Activated CD4-positive, alpha-beta T cell treated with anti-CD3 and anti-CD28 coated beads, Interleukin-2, amount 10 ng/mL, durations not matched to agents 24 days and 14 days (primary cell): ENCODE measurements at places on chromosomes 5 and 9.

GRCh38 chr9:132141948-132142594 is 19.8 kb upstream of the NTNG2 start:
- DNase-seq: no peak

DNA sequence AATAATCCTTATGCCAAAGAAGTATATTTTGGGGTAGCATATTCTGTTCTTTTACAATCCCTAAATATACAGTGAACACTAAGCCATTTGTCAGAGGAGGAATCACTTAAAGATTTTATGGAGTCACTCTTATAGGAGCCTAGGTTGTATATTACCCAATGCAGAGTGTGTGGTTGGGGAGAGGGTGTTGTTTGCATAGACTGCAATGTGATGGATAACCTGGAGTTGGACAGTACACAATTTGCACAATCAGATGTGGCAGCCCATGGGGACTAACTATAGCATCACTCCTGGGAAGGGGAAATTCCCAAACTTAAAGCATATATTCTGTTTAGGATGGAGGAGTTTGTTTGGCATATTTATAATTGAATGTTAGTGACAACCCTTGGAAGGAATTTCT is 9.6 kb upstream of the NDFIP1 start:
- DNase-seq: no peak

GRCh38 chr5:59640411-59640810 is 253.1 kb downstream of the PDE4D start:
- DNase-seq: no peak

DNA sequence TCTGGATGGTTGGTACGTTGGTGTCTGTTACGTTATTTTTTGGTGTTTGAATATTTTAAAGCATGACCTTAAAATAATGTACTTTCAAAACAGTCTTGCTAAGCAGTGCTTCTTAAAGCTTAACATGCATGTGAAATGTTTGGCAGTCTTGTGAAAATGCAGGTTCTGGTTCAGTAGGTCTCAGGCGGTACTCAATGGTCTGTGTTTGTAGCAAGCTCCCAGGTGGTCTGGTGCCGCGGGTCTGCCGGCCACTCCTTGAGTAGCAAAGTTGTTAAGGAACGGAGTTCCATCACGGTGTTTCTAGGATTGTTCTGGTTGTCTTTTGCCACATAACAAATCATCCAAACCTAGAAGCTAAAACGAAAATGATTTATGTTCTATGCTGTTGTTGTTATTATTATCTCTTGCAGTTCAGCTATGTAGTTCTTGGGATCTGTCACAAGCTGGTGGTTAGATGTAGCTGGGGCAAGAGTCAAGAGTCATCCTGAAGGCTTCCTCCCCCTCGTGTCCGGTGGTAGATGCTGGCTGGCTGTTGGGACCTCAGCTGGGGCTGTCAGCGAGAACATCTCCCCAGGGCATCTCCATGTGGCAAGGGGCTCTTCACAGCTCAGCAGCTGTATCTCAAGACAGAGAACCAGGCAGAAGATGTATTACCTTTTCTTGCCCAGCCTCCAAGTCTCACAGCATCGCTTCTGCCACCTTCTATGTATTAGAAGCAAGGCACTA is 186.8 kb downstream of the PALM2AKAP2 start:
- peak; percentile 54 for DNase-seq

DNA sequence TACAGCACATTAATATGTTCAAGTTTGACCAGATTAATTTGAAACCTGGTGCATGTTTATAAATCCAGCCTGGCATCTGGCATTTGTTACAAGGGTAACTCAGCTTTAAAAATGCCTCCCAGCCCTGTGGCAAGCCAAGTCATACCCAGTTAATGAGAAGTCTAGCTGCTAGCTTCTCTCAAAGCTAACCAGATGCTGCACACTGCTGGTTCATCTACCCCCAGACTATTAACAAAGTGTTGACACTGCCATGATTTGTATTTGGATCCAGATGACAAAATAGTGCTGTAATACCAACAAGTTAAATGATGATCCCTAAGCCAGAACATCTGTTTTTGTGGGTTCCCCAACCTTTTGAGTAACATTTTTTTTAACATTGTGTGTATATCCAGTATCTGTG is 573.7 kb upstream of the DAB2 start:
- no peak for DNase-seq

GRCh38 chr9:22119522-22120158 is 110.5 kb upstream of the CDKN2B start:
- DNase-seq: peak; percentile 78

DNA sequence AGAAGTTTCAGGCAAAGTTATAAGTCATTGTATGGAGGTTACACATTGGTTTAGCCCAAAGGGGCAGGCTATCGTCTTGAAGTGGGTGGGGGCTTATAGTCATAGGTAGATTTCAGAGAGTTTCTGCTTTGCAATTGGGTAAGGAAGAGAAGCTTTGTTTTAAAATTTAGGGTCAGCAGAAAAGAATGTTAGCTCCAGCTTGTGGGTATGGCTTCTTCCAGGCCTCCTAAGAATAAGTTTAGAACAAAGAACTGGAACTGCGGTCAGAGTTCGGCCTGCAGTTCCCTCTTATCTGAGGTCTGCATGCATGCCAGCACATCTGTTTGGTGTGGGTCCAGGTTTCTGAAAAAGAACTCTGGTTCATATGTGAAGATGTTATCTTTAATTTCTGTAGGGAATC is 96.1 kb downstream of the CYFIP2 start:
- no peak for DNase-seq

DNA sequence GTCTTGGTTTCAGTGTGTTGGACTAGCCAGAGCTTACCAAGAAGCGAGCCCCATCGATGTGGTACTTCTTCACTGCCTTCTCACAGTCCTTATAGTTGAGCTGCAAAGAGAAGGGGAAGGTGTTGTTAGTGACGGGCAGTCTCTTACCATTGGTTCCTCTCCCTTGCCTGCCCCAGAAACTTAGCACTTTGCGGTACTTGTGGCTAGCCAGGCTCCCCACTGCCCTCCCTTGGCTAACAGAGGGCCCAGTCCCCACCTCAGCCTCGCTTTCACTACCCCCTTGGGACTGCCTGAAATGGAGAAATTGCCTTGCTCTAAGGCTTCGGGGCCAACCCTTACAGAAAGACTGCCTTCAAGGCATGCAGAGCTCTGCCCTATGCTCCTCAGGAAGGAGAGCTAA is 4.3 kb downstream of the LCP2 start:
- peak; percentile 86 for DNase-seq

DNA sequence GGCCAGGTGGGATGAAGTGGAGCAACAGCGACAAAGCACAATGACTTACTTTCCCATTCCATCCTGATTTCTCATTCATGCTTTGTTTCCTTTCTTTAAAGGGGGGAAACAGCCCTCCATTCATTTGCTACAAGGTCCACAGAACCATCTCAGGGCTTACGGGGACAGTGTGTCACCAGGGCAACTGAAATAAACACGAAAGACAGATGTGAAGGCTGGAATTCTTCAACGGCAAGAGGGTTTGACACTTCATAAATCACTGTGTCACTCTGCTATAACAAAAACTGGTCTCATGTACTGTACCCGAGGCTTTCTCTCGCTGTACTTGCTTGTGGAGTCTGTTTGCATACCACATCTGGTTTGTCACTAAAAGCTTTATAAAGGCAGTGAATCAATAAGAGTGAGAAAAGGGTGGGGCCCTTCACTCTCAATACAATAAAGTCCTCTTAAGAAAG is 150.8 kb downstream of the EFNA5 start:
- no peak for DNase-seq

DNA sequence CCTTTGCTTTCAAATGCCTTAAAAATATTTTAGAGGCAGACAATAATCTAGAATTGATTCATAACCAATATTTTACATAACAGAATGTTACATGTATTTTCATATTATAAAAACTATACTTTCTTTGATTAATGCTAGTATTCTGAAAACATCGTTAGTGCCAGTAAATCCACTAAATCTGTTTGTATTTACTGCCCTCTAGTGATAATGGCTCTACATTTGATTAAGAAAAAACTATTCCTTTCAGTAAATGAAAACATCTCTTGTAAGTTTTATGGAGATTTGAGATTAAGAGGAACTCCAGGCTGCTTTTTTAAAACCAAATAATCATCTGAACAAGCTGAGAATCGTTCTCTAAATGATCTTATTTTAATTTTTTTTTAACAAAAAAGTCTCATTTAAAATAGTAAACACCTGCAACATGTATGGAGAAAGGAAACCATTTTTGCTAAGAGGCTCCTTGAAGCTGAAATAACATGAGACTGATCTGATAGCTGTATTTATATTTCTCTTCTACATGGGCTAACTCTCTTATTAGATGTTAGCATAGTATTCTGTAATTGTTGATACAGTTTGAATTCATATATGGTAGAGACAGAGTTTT is 424.7 kb downstream of the RAB3C start:
- DNase-seq: no peak

DNA sequence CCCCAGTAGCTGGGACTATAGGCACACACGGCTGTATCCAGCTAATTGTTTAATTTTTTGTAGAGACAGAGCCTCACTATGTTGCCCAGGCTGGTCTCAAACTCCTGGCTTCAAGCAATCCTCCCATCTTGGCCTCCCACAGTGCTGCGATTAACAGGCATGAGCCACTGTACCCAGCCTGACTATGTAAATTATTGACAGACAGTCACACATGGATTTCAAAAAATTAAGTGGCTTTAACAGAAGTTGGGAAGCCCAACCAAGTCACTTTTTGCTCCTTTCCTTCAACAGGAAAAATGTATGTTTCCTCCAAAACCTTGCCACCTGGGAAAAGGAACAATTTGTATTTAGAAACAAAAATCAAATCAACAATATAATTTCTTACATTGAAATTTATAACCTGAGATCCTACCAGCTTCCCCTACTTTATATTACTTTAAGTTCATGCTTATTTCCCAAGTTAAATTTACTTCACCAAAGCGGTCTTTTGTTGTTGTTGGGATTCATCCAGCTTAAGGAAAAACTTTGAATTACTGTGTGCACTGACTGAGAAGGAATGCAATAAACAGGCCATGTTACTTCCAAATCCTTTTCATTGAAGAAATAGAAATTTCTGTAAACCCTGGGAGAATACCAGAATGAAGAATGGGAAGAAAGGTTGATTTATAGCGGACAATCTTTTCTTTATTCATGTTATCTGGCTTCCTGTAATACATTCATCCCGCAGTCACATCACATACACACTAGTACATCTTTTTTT is 8.6 kb downstream of the PCA3 start:
- no peak for DNase-seq

- no peak for DNase-seq
Measured at GRCh38 chr9:76808636-76809035, 44.4 kb downstream of the PCA3 start.

DNA sequence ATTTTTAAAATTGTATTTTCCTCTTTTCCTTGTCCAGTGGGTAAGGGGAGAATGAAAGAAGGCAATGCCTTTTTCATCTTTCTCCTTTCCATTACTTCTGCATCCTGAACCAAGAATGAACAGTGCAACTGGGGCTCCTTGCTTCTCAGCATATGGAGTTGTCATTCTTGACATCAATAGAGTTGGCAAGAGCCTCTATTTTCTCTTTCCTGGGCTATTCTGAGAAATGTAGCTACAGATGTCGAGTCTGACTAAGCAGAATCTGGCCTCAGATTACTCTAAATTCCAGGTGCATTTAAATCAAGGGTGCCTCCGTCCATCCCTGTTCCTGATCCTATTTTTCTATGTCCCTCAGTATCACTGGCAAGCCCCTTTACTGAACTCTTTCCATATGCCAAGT is 244.8 kb downstream of the GLIS3 start:
- DNase-seq: no peak

DNA sequence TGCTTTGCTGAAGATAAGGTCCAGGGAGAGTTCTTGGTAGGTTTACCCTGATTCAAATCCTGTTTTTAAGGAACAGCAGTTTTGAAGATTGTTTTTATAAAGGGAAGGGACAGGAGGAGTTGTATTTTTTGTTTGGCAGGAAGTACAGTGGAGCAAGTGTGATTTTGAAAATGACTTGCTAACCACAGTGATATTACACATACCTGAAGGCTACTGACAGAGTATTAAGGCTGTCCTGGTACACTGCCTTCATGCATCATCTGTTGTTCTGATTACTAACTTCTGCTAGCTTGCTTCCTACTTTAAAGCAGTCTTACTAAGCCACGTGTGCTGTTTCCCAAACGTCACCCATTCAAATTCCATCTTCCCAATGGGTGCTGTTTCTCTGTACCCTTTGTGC is 559.5 kb upstream of the SGCD start:
- no peak for DNase-seq

GRCh38 chr9:94213511-94214124 is 45.5 kb upstream of the ZNF169 start:
- DNase-seq: peak; percentile 91

DNA sequence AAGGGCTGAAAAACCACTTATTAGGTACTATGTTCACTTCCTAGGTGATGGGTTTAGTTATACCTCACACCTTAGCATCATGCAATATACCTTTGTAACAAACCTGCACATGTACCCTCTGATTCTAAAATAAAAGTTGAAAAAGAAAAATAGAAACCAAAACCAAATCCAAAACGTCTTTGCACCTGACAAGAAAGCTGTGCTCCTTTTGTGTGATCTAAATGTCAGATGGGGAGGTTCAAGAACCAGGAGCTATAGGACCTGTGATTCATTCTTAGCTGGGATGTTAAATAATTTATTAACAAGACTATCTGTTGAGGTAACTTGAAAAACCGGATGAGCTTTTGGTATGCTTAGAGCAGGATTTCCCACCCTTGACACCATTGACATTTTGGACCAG is 16.9 kb upstream of the TNFSF15 start:
- DNase-seq: no peak

DNA sequence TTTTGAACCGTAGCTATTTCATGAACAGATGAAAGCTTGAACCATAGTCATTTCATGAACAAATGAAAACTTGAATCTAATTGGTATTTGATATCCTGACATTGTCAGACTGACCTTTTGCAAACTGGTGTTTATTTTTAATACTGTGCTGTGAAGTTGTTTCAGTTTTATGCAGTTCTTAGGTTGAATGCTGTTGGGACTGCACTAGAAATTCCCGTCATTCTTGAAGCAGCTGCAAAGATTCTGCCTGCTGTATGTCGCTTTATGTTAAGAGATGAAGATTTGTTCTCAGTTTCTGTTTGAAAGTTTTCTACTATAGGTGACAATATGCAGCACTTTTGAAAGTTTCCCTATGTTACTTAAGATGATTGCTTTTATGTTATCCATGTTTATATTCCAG is 22.5 kb upstream of the FAM120AOS start:
- DNase-seq: no peak

DNA sequence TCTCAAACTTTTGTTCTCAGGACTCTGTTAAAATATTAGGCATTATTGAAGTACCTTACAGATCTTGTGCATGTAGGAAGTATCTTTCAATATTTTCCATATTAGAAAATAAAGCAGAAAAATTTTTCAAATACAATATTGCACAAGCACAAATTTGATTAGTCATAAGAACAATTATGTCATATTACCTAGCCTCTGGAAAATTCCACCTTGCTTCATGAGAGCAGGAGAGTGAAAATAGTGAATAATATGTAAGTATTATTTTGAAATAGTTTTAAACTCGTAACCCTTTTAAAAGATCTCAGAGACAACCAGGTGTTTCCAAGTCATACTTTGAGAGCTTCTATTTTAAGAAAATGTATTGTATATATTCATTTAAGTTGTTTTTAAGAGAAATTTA is 1672.9 kb upstream of the ACO1 start:
- no peak for DNase-seq

GRCh38 chr9:114096041-114096511 is 3.0 kb downstream of the KIF12 start:
- no peak for DNase-seq
